Neural progenitor cell (in vitro differentiated cells): ENCODE measurements at places on chromosomes 11 and 22. TPM values are rescaled to one million over a fixed set of nuclear protein-coding genes. Genes with fewer than 3 reads are reported as not detected.
A peak's percentile ranks its signal among the peaks of the same experiment; 100 is the strongest.

GRCh38 chr11:125373426-125374391 lies 122.4 kb downstream of the FEZ1 start:
- no peak overlapping the region for H3K4me3 ChIP-seq
- no peak for DNase-seq
- peaks cover 26% of the 10 kb centered on the region for H3K27me3 ChIP-seq
- no peak overlapping the region for H3K27ac ChIP-seq
- H3K36me3 ChIP-seq: no peaks in the 10 kb centered on the region

DNA sequence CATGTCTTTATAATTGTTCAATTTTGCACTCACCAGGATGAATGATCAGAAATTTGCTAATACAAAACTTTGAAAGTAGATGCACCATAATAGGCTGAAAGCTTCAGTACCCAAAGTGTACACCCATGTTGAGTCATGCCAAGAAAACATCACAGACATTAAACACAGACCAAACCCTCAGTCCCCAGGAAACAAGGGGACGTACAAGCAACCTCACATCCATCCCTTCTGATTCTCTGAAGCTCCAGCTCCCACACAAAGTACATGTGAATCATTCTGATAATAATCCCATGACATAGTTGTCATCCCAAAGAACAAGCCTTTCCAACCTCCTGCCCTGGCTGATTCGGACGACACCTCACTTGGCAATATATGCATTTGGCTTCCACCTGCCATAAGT lies 183.8 kb downstream of the SNX19 start:
- H3K27ac ChIP-seq: no peak overlapping the region
- H3K4me3 ChIP-seq: no peak overlapping the region
- DNase-seq: no peak
- no peaks in the 10 kb centered on the region for H3K36me3 ChIP-seq
- H3K4me1 ChIP-seq: peaks cover 8% of the 10 kb centered on the region
- H3K27me3 ChIP-seq: no peaks in the 10 kb centered on the region

- H3K27me3 ChIP-seq: no peaks in the 10 kb centered on the region
- H3K27ac ChIP-seq: no peak overlapping the region
- H3K4me3 ChIP-seq: no peak overlapping the region
- H3K4me1 ChIP-seq: no peaks in the 10 kb centered on the region
Observed at GRCh38 chr11:104772806-104773241, 125.4 kb downstream of the CASP12 start.

GRCh38 chr11:84501750-84502149 lies 1125.4 kb downstream of the DLG2 start:
- no peaks in the 10 kb centered on the region for H3K36me3 ChIP-seq
- H3K27ac ChIP-seq: no peak overlapping the region
- H3K27me3 ChIP-seq: no peaks in the 10 kb centered on the region
- DNase-seq: no peak
- H3K4me1 ChIP-seq: no peaks in the 10 kb centered on the region

- no peak overlapping the region for H3K4me3 ChIP-seq
- H3K36me3 ChIP-seq: no peaks in the 10 kb centered on the region
- H3K4me1 ChIP-seq: peaks cover 4% of the 10 kb centered on the region
- H3K27me3 ChIP-seq: no peaks in the 10 kb centered on the region
Observed at GRCh38 chr11:58059007-58059350, 28.2 kb downstream of the OR6Q1 start.

GRCh38 chr22:31932863-31933262 lies 11.5 kb upstream of the YWHAH start:
- H3K27me3 ChIP-seq: no peaks in the 10 kb centered on the region
- H3K4me1 ChIP-seq: peaks cover 11% of the 10 kb centered on the region
- no peak for DNase-seq
- H3K4me3 ChIP-seq: no peak overlapping the region
- no peaks in the 10 kb centered on the region for H3K36me3 ChIP-seq

GRCh38 chr11:67082071-67082791 lies 25.6 kb downstream of the RHOD start:
- H3K27ac ChIP-seq: no peak overlapping the region
- no peaks in the 10 kb centered on the region for H3K27me3 ChIP-seq
- H3K4me3 ChIP-seq: no peak overlapping the region
- H3K4me1 ChIP-seq: peaks cover 3% of the 10 kb centered on the region
- no peaks in the 10 kb centered on the region for H3K36me3 ChIP-seq

- no peaks in the 10 kb centered on the region for H3K36me3 ChIP-seq
- H3K27me3 ChIP-seq: no peaks in the 10 kb centered on the region
- H3K4me1 ChIP-seq: no peaks in the 10 kb centered on the region
- H3K27ac ChIP-seq: no peak overlapping the region
- no peak overlapping the region for H3K4me3 ChIP-seq
- peak; percentile 8 for DNase-seq
Observed at GRCh38 chr11:122365610-122366360, 249.8 kb upstream of the BLID start.

DNA sequence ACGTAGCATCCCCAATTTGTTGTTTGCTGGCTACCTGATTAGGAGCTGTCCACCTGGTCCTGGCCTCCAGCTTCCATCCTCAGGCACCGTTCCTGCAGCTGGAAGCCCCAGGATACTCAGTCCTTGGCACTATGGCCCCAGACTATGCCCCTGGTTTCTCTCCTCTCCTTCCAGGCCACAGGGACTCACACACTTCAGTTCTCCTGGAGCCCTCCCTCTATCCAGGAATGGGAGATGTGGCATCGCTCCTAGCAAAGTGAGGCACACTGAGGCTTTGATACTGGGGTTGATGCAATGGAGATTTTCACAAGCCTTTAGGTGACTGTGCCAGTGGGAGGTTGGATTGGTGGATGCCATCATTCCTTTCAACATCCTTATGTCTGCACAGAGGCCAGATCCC lies 142.8 kb upstream of the B3GAT1 start:
- no peak for DNase-seq
- H3K36me3 ChIP-seq: no peaks in the 10 kb centered on the region
- no peaks in the 10 kb centered on the region for H3K27me3 ChIP-seq
- H3K4me3 ChIP-seq: no peak overlapping the region
- H3K4me1 ChIP-seq: no peaks in the 10 kb centered on the region
- H3K27ac ChIP-seq: no peak overlapping the region

The NADSYN1 gene
- total RNA-seq: 25.0 and 40.0 TPM in 2 replicates

The PIM3 gene
- 15.1 and 37.2 TPM in 2 replicates for total RNA-seq

The LMNTD2 gene
- total RNA-seq: 1.1 and 2.5 TPM in 2 replicates

The CYTH4 gene
- not detected in 2 replicates for total RNA-seq

- H3K4me1 ChIP-seq: peaks cover 18% of the 10 kb centered on the region
- no peaks in the 10 kb centered on the region for H3K36me3 ChIP-seq
- no peak overlapping the region for H3K4me3 ChIP-seq
- no peak for DNase-seq
Observed at GRCh38 chr11:46300270-46300669, 22.8 kb downstream of the CREB3L1 start.
